ENCODE measurements at places on chromosomes 12 and 14.

- DNase-seq: no peak
Observed at GRCh38 chr14:89185919-89186855, 230.8 kb downstream of the FOXN3 start.

GRCh38 chr12:64029013-64029857, 184.7 kb downstream of the SRGAP1 start:
- no peak for DNase-seq

DNA sequence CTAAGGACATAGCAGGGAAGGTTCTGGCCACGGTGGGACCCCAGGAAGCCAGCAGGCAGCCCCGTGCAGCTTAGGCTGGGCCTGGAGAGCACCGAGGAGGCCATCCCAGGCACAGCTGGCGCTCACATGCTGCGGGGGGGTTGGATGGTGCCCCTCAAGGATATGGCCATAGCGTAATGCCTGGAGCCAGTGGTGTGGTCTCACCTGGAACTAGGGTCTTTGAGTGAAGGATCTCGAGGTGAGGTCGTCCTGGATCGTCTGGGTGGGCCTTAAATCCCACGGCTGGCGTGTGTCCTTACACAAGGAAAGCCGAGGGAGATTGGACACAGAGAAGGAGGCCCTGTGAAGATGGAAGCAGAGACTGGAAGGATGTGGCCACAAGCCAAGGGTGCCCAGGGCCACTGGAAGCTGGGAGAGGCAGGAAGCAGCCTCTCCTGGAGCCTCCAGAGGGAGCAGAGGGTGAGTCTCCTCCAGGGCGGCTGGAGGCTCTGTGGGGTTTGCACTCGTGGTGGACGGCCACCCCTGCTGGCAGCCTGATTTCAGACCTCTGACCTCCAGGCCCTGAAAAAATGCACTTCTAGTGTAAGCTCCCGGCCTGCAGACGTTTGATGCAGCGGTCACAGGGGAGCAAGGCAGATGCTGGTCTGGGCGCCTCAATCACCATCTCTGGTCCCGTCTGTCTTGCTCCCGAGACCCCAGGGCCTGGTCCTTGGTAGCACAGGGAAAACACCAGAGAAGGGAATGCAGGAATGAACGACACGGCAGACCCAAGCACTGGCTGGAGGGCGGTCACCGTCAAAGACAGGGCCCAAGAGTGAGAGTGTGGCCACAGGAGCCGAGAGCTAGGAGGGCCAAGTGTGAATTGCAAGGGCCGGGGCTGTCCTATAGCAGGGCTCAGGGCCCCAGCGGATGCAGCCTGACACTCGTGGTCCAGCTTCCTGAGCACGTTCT, 218.6 kb downstream of the KIF26A start:
- DNase-seq: no peak

DNA sequence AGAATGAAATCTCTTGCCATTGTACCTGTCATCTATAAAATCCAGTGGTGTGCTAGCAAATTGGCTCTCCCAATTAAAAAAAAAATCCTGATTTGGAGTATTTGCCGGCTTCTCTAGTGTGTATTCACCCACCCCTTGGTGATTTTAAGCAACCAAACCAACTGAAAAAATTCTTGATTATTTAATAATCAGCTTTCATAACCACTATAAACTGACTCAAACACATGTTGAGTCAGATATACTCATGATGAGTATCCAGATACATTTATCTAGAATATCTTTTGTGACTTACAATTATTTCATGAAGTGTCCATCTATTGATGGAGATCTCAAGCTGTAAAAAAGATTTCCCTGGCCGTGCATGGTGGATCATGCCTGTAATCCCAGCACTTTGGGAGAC, 205.4 kb downstream of the RASSF9 start:
- no peak for DNase-seq

- no peak for DNase-seq
Observed at GRCh38 chr12:125124320-125124966, 59.2 kb downstream of the AACS start.

GRCh38 chr14:85597701-85598100, 67.8 kb downstream of the FLRT2 start:
- DNase-seq: no peak

DNA sequence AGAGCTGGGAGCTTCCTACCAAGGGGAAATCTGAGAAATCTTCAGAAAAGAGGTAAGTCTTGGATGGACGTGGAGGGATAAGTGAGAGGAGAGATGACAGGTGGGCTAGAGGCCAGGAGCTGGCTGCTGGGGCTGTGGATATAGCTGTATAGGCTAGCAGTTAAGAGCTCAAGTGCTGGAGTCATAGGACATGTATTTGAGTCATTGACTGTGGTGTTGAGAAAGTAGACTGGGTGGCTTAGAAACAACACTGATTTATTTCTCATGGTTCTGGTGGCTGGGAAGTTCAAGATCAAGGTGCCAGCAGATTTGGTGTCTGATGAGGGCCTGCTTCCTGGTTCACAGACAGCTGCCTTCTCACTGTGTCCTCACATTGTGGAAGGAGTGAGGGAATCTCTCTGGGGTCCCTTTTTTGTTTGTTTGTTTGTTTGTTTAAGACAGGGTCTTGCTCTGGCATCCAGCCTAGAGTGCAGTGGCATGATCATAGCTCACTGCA, 151.1 kb upstream of the FUT8 start:
- no peak for DNase-seq

- no peak for DNase-seq
Observed at GRCh38 chr14:92657457-92658142, 90.8 kb downstream of the LGMN start.

- DNase-seq: no peak
Observed at GRCh38 chr12:6667559-6668210, 4.8 kb upstream of the ING4 start.

All from DMS79 treated with DMSO at 0.1 percent for 48 hours (cell line).